ENCODE measurements at places on chromosomes 11 and 22.

DNA sequence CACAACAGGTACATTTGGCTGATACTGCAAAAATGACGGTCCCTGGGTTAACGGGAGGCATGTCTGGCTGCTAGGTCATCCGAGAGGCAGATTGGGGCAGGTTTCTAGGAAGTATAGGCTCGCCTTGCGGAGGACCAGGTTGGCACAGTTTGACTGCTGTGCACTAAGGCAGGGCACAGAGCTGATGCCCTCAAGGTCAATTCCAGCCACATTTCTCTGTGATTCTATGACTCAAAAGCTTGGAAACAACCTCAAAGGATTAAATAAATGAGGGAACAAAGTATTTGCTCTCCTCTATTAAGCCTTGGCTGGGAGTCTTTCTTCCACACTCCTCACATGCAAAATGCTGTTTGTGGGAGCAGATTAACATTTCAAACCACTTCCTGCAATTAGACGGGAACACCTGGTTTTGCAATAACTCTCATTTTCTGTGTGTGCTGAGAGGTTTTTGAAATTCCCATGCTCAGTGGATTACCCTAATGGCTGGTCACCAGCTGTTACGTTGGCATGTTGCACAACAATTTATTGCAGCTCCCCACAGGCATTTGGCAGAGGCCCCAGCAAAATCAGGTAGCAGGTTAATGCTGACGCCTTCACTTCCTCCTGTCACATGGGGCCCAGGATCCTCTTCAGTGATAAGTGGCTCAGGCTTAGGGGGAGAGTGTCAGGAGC is 61.0 kb upstream of the PLET1 start:
- no peak for DNase-seq

GRCh38 chr22:30046716-30047363 is 33.4 kb upstream of the HORMAD2 start:
- no peak for DNase-seq

GRCh38 chr11:87201376-87201775 is 163.6 kb downstream of the TMEM135 start:
- no peak for DNase-seq

- no peak for DNase-seq
Measured at GRCh38 chr22:32331918-32332725, 25.5 kb upstream of the RFPL3 start.

- DNase-seq, result no peak
Measured at GRCh38 chr22:44412136-44412731, 85.8 kb downstream of the RTL6 start.

GRCh38 chr11:1937616-1938342 is 9.4 kb upstream of the MRPL23 start:
- no peak for DNase-seq

DNA sequence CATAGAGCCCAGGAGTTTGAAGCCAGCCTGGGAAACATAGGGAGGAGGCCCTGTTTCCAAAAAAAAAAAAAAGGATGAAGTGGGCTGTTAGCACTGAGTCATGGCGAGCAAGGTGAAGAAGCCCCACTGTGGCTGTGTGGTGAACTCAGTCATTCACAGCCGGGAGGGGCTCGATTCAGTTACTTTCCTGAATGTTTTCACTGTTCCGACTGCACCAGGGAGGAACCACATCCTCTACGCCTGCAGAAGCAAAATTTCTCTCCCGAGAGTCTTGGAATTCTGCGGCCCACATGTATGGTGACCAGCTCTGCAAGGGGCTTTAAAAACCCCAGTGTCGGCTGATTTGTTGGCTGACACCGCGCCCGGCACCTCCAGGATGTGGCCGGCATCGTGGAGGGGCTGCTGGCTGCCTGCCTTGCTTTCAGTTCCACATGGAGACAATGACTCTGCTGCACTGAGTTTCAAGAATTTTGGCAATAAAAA is 27.8 kb upstream of the GRAMD4 start:
- DNase-seq, result no peak

GRCh38 chr11:100273066-100273815 is 413.8 kb upstream of the ARHGAP42 start:
- no peak for DNase-seq
